ENCODE measurements at places on chromosomes 1 and 21.

GRCh38 chr1:203153051-203153988 is 22.3 kb downstream of the MYBPH start:
- no peak for DNase-seq

DNA sequence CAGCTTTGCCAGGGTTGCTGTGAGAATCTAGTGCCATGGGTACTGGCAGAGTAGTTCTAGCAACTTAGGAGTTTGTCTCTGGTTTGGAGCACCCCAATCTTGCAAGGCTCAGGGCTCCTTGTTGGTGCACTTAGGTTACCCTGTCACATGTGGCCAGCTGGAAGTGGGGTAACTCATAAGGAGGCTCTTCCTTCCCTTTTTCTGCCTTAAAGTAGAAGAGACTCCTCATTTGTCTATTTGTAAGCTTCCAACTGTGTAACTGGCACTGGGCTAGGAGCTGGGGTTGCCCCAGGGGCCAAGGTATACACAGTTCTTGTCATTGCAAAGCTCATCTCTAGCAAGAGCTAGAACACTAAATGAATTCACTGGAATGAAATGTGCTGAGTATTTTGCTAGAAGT is 10.6 kb downstream of the MROH7 start:
- no peak for DNase-seq

DNA sequence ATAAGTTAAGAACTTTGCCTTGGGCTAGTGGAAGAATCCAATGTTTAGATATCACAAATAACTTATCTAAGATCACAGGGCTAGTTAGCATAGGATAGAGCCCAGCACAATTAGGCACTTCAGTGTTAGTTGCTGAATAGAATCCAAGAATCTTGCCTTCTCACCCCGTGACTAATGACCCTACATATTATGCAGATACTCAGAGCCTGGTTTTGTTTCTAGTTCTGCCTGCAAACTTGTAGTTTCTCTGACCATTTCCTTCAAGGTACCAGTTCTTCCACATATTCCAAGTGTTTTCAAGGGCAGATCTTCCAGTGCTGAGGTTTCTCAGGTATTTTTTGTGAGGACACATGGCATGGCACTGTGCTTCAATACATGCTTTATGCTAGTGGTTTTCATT is 239.3 kb downstream of the KCNK2 start:
- DNase-seq, result no peak

DNA sequence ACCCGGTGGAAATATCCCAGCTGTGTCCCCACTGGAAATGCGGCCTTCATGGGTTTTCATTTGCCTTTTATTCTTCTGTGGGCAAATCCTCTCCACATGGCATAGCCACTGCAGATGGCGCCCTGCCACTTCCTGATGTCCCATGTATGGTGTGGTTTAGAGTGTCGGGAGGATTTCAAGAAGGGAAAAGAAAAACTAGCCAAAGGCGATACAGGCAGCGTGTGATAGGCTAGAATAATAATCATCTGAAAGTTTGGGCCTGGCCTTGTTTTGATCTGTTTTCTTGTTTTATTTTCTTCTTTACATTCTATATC is 123.6 kb downstream of the PEX14 start:
- no peak for DNase-seq

- no peak for DNase-seq
These were observed 67.7 kb downstream of the FCRL5 start for GRCh38 chr1:157484573-157484972.

GRCh38 chr1:158112994-158113758 is 67.5 kb upstream of the CD1D start:
- DNase-seq, result no peak

DNA sequence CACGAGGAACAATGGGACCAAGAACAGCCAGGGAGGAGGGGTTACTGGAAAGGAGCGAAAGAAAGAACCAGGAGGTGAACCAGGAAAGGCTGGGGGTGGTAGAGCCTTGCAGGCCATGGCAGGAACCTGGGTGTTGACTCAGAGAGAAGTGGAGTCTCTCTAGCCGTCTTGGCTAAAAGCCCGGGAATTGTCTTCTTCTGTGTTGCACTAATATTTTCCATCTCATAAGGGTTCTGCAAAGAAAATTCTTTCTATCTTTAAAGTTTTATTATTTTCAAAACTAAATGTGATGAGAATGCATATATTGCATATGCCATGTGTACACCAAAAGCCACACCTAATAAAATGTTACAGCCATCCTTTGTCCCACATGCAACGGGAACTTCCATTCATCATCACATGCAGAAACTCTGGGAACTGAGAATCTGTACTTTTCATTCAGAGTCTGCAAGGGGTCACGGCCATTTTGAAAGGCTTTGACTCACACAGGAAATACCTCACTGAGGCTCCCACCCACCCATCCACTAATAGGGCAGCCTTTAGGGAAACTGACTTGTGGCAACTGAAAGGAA is 38.0 kb downstream of the ERG start:
- no peak for DNase-seq

GRCh38 chr1:33973799-33974545 is 110.1 kb downstream of the HMGB4 start:
- no peak for DNase-seq

GRCh38 chr1:247322442-247322841 is 9.2 kb downstream of the ZNF496 start:
- no peak for DNase-seq

- no peak for DNase-seq
These were observed at the start of gene MASP2 for GRCh38 chr1:11046625-11047365. MASP2 (minus strand) TSS chr1:11047239; CDS start chr1:11047207, 32 bp downstream.

DNA sequence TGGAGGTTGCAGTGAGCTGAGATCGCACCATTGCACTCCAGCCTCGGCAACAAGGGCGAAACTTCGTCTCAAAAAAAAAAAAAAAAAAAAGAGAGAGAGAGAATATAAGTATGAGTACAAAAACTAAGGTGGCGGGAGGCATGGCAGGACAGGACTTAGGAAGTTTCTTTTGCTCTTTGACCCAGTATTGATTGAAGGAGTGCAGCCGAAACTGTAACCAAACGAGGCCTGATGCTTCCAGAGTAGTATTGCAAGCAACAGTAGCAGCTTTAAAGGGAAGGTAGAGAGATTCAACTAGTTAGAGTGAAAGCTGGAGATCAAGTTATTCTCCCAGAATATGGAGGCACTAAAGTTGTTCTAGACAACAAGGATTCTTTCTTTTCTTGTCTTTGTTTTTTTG is 99.2 kb upstream of the CASZ1 start:
- DNase-seq, result no peak

GRCh38 chr1:5601516-5601915 is 390.7 kb downstream of the NPHP4 start:
- no peak for DNase-seq

DNA sequence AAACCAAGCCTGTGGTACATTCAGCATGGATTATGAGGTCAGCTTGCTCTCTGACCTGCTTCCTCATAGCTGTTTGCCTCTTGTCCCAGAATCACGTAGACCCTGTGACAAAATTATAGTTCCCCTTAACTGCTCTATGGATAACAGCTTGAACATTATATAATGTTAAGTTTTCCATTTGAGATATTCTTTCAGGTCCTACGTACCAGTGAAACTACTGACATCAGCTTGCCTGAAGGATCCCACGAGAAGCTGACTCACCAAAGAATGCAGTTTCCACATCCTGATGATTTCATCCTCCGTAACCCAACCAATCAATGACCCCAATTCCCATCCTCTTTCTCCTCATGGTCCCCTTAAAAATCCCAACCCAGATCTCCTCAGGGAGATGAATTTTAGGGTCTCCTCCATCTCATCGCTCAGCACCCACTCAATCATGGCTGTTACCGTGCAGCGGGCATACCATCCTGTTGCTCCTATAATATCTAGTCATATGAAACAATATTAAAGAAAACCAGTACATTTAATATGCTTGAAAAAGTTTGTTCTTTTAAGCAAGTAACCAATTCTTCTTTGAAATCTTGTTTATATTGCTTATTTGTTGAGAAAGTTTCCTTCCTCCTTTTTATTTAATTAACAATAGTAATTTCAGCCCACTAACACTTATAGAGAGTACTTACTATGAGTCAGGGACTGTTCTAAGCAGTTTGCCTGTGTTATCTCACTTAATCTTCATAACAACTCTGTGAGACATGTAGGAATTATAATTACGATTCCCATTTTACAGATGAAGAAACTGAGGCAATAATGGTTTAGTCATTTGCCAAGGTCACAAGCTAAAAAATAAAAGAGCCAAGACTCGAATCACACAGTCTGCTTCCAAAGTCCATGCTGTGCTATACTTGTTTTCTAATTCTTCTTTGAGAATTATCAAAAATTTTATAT is 27.4 kb downstream of the CHML start:
- DNase-seq, result no peak

GRCh38 chr21:44461464-44462001 is 6.2 kb downstream of the LRRC3 start:
- DNase-seq, result no peak

GRCh38 chr1:160127865-160128523 is 12.4 kb downstream of the ATP1A2 start:
- DNase-seq, result no peak

DNA sequence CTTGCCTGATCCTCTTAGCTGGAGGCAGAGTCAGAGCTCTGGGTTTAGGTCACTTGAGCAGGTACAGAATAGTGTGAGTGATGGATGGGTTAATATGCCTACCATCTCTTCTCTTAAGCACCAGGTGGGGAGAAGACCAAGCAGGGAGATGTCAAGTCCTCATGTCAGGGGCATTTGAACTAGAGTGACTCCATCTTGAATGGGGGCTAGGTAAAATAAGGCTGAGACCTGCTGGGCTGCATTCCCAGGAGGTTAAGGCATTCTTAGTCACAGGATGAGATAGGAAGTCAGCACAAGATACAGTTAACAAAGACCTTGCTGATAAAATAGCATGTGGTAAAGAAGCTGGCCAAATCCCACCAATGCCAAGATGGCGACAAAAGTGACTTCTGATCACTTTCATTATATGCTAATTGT is 77.4 kb upstream of the BTG3 start:
- DNase-seq, result no peak

DNA sequence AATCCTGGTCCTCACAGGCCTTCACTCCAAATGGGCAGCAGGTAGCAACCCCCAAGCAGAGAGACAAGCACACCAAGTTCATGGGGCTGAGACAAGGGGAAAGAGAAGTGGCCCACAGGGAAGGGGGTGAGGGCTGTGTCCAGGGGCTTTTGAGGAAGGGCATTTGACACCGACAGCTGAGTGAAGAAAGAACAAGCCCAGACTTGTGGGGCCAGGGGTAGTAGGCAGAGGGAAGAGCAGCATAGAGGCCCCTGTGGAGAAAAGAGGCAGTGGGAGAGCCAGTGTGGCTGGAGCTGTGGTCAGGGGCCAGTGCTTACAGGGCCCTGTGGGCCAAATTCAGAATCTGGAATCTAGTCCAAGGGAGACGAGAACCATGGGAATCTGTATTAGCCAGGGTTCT is 85.4 kb downstream of the IGSF21 start:
- DNase-seq, result no peak

DNA sequence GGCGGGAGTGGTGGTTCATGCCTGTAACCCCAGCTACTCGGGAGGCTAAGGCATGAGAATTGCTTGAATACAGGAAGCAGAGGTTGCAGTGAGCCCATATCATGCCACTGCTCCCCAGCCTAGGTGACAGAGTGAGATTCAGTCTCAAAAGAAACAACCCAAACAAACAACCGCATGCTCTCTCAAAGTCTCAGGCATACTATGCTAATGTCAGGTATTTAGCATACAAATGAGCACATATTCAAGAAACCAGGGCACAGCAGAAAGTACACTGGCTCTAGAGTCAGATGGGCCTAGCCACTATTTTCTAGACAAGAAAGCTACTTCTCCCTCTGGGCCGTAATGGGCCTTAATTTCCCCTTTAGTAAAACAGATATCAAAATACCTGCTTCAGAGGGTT is 55.0 kb downstream of the ELAVL4 start:
- DNase-seq, result no peak

- DNase-seq, result no peak
These were observed 140.7 kb upstream of the SPAG17 start for GRCh38 chr1:118325550-118326225.

DNA sequence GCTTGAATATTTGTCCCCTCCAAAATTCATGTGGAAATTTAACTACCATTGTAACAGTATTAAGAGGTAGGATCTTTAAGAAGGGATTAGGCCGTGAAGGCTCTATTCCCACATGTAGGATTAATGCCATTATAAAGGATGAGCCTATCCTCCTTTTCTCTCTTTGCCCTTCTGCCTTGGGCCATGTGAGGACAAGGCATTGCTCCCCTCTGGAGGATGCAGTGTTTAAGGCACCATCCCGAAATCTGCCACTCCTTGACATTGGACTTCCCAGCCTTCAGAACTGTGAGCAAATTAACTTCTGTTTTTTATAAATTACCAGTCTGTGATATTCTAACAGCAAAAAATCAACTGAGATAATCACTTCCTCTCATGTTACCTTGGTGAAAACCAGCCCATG is 124.4 kb downstream of the TOMM20 start:
- DNase-seq, result no peak

DNA sequence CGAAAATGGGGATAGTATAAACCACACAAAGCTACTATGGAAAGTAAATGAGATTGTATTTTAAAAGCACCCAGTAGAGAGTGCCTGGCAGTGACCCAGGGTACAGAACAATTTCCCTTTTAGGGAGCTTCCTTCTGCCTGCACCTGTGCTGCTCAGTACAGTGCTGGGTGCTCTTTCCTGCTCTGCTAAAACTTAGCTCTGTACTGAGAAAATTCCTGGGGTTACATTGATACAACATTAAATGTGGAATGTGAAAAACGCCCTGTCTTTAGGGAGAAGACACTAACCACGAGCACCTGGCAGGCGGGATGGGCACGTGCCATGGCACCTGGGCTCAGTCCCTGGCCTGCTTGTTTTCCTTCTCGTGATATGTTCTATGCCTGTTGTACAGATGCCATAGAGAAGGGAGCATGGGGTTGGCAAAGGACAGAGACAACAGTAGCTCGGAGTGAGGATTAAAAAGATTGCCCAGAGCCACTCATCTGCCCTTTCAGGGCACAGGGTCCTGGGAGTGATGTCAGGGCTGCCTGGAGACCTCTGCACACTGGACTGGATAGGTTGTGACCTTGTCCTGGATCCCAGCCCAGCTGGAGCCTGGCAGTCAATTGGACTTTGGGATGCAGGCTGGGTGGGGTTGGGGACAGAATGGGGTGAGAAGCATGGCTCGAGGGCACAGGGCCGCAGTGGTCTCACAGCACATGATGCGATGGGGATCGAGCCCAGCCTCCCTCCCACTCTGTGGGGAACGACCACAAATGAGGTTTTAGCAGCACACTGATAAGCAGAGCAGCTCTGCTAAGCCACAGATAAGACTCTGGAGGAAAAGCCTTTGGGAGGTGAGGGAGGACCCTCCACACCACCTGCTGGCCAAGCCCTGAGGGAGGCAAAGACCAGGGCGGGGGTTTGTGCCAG is 4.2 kb downstream of the SPATA46 start:
- DNase-seq, result no peak
